ENCODE measurements at places on chromosomes 2 and 18.

GRCh38 chr2:187509667-187510417 is 44.4 kb downstream of the TFPI start:
- DNase-seq, result no peak

- DNase-seq, result no peak
Measured at GRCh38 chr2:190634381-190634780, 14.5 kb upstream of the NAB1 start.

DNA sequence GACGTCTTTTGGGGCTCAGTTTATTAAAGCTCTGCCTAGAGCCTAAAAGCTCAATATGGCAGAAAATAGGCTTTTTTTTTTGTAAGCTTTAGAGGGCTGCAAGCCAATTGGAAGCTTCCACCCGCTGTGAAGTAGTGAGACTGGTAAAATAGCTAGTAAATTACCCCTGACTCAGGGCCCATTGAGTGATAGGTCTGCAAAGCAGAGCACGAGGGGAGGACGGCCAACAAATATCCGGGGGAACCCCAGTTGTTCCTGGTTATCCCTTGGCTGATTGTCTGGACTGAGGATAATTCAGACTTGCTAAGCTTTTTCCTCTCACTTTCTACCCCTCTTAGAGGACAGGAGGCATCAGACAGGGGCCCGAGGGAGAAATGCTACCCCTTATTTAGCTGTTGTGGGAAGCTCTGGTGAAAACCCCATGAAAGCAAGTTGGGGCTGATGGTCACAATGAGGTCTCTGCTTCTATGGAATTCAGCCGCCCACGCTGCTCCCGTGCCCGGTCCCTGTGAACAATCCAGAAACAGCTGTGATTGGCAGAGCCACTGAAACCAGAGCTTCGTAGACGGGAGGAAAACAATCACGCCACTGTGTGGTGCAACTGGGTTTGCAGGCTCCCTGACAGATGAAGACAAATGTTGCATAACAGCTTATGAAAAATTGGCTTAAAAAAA is 141.9 kb upstream of the LGALSL start:
- DNase-seq, result no peak

DNA sequence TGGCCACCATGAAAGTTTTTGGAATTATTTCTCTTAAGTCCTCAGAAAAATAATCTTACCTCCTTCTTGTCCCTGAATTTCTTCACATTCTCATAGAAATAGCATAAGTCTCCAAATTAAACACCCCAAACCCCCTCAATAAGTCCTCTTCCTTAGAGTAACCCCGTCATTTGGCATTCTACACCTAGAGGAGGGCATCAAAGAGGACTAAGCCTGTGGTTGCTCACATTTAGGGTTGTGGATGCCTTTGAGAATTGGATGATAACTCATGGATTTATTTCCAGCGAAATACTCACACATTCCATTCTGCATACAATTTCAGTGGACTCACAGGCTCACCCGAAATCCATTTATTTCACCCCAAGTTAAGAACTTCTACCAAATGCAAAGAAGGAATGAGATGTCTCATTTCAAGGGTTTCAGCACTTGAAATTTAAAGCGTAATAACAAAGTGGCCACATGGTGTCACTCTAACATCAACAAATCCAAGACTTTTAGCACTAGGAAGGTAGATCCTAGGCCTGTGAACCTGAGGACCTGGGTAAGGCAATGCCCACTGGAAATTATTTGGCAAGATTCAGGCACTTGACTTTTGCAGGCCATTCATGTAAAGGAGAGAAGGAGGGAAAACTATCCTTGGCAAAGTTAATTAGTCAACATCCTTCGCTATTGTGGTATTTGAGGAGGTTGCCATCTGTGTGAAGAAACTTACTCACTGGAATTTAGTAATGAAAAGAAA is 24.6 kb downstream of the DYTN start:
- DNase-seq, result peak; percentile 29

GRCh38 chr2:189580241-189580651 is 340 bp downstream of the SLC40A1 start:
- no peak for DNase-seq
